ENCODE measurements at places on chromosomes 11 and 22. TPM values are rescaled to one million over a fixed set of nuclear protein-coding genes. Genes with fewer than 3 reads are reported as not detected.

Gene DNAJB7
- total RNA-seq: not detected

Gene UCP2
- total RNA-seq: 39.6 TPM

Gene NRXN2
- not detected for total RNA-seq

Gene TYR
- total RNA-seq: not detected

Gene MED17
- 27.5 TPM for total RNA-seq

Gene NPAS4
- not detected for total RNA-seq

Gene CADM1
- total RNA-seq: 3.3 TPM

Gene RBMXL2
- not detected for total RNA-seq

Gene ACRV1
- total RNA-seq: not detected

Gene KCNJ5
- 0.85 TPM for total RNA-seq

Measured in airway epithelial cell (primary cell).